ENCODE measurements at places on chromosomes 7 and 10.

DNA sequence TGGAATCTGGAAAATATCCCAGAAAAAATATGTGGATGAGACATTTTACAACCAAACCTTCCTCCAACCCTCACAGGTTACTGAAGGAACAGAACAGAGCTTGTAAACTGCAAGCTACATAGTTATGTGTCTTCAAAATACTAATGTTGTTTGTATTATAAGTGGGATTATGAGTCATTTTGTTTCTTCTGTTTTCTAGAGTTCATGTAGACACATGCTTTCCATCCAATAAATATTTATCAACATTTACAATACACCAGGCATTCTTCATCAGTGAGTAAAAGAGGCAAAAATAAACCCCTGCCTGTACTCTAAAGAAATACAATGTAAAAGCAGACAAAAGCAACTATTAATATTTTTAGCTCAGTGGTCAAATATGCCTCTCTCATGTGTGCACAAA lies 38.0 kb upstream of the TES start:
- no peak for DNase-seq

DNA sequence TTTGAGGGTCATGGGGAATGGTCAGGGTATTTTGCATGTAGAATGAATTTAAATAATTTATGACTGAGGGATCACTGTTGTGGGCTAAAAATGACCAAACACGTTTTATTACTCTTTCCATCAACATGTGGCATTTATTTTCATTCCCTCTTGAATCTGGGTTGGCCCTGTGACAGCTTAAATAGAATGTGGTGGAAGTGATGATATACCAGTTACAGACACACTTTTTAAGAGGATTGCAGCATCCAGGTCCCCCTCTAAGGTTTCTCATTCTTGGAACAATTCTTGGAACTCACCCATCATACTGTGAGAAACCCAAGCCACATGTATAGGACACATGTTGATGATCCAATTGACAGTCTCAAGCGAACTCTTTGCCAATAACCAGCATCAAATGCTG lies 272.4 kb downstream of the ETV1 start:
- no peak for DNase-seq

DNA sequence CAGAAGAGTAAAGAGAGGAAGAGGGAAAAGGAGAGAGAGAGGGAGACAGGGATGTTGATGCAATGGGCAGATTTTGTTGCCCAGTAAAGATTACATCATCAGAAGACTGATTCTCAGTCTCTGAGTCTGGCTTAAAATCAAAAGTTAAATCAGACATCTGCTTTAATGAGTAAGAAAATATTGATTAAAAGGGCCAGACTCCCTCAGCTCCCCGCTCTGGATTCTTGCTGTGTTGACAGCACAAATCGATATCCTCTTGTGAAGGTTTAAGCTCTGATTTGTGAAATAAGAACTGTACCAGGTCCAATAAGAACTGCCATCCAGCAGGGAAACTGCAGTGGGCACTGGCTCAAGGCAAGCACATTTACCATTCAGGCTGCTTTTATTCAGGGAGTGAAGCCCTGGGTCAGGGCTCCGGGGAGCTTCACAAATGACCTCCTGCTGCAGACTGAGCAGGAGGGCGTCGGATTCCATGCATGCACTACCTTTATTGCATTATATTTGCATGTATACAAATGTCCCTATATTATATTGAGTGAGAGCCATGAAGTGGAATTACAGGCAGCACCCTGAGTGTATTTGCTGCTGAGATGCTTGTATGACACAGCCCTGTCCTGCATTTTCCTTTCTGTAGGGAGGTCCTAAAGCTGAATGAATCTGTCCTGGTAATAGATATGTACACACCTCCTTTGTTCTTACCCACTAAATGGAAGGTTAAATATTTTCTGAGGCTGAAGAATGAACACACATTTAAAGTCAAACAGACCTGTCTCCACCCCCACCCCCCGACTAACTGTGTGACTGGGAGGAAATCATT lies 401.5 kb downstream of the REEP3 start:
- no peak for DNase-seq

DNA sequence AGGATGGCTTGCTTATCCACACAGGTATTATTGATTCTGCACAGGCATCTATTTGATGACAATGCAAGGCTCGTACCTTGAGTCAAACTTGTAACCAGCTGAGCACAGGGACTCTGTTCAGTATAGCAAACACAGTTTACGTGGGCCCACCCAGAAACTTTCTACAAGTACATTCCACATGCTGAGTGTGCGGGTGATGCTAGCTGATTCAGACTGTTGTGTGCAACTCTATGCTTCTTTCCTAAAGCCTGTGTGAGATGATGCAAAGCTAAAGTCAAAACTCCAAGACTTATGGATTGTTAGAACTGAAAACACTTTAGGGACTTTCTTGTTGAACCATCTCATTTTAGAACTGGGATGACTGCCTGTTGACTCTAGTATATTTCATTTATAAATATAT lies 21.5 kb upstream of the CALD1 start:
- no peak for DNase-seq

DNA sequence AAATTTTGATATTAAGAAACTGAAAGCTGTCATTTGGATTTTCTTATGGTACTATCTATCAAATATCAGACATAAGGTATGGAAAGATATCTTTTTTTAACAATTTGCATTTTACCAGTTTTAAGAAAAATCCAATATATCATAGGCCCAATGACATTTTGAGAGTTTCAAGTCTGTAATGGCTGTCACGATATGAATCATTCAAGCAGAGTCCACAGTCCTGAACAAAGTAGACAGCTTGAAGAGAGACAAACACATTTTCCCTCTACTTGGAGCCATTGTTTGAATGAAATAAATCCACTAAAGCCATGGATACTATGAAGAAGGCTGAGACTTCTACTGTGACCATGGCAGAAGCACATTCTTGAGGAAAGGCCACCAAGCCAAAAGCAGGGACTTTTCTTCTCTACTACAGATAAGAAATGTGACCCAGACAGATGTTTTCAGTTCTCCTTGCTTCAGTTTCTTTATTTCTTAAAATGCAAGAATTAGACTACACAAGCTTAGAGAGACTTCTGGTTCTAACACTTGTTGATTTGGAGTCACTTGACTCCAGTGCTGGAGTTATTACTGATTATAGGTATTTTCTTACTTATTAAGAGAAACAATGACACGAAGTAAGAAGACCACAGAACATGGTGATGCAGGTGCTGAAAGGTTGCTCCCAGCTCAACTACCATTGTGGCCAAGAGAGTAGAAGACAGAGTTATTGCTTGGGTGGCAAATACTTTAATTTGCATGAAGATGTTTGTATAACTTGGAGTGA lies 429.1 kb downstream of the KIF20B start:
- no peak for DNase-seq
